Foreskin keratinocyte (primary cell): ENCODE measurements at places on chromosomes 2 and 18.
A peak's percentile ranks its signal among the peaks of the same experiment; 100 is the strongest.

DNA sequence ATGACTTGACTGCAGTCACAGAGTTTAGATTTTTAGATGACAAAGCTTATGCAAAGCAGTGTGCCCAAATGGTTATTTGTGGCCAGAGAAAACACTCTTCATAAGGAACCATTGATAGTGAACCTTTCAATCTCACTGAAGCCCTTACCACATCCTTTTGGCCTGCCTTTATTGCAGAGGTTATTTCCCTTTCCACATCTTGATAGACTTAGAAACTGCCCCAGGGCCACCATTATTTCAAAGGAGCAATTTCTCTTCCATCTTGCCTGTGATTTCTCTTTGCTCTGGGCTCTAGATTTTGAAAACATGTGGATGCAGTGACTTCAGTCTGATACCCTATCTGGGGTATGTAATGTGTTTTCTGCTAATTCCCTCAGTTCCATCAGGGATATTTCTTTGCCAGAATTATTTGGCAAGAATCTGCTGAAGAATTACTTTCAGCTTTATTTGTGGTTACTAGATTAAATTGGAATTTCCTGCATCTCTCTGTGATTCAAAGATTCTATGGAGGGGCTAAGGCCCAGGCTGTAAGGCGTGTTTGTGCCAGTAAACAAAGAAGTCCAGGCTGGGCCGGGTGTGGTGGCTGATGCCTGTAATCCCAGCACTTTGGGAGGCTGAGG lies 51.0 kb downstream of the MOGAT1 start:
- no peak for DNase-seq

GRCh38 chr2:157438863-157439823 lies 4.7 kb downstream of the CYTIP start:
- no peak for DNase-seq

- peak; percentile 100 for DNase-seq
Measured at GRCh38 chr2:172196768-172197431, 94.2 kb upstream of the DLX2 start.

- no peak for DNase-seq
Measured at GRCh38 chr18:43060020-43060419, 55.5 kb downstream of the RIT2 start.

DNA sequence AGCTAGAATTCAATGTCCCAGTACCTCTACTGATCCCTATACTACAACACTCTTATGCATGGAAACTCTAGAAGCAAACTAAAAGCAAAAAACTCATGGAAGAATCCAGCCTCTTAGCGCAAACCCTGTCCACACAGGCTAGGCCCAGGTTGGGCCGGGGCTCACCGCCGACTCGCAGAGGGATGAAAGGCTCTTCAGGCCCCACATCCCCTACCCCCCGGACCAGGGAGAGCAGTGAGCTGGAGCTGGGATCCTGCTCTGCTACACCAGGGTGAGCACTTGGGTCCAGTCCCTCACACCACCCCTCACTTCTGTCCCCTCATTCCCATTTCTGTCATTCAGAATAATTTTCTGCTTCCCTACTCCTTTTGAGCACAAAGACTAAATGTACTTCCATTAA lies 2.0 kb downstream of the OST4 start:
- DNase-seq = no peak

- DNase-seq = no peak
Measured at GRCh38 chr2:30105556-30105955, 41.3 kb upstream of the YPEL5 start.

GRCh38 chr2:54271189-54271588 lies 15.2 kb upstream of the TSPYL6 start:
- no peak for DNase-seq

DNA sequence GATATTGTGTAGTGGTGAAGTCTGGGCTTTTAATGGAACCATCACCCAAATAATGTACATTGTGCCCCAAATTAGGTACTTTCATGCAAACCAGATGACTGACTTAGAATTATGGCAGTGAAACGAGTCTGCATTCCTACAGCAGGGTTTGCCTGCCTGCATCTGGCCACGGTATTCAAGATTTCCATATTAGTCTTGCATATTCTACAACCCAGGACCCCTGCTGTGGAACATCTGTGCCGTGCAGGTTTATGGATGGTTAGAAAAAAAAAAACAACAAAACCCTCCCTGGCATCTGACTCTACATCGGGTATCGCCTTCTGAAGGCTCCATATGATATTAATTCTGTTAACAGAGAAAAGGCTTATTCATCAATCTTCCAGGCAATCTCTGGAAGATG lies 394.8 kb downstream of the DCDC2C start:
- DNase-seq = no peak

DNA sequence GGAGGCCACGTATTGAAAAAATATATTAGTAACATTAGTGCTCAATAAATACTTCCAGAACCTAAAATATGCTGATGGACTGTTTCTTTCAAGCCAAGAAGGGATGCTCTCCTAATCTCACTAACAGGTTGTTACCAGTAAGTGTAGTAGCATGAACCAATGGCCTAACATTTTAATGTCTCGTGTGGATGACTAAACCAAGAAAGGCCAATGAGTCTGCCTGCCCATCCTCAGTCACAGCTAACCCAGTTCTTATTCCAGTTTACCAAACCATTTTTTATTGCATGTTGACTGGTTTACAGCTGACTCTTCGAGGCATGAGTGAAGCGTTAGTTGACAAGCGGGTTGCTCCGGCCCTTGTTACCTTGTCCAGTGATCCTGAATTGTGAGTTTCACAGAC lies 45.1 kb upstream of the TNFRSF11A start:
- no peak for DNase-seq

DNA sequence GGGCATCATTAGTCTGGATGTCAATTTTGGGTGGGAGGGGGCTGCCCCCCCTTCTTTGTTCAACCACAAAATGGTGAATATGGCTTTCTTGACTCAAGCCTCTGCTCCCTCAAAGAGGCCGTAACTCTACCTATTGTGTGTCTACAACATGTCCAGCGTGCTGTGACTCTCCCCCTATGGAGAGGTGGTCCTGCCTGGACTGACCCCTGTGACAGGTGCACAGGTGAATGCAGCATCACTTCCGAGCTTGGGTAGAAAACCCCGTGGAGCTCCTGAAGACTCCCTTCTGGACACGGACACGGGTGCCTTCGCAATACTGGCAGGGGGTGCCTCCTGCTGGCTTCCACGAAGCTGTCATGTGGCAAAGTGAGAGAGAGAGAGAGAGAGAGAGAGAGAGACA lies 397.8 kb downstream of the GALR1 start:
- DNase-seq = no peak

DNA sequence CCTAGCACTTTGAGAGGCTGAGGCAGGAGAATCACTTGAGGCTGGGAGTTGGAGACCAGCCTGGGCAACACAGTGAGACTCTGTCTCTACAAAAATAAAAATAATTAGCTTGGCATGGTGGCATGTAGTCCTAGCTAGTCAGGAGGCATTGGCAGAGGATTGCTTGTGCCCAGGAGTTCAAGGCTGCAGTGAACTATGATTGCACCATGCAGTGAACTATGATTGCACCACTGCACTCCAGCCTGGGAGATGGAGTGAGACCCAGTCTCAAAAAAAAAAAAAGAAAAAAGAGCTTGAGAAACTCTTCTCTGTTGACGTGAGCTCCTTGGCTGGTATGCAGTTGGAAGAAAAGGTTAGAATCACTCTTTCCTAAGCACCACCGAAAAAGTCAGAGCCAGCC lies 125.1 kb upstream of the TNP1 start:
- DNase-seq = no peak

- DNase-seq = no peak
Measured at GRCh38 chr2:101623031-101623521, 74.4 kb upstream of the MAP4K4 start.

DNA sequence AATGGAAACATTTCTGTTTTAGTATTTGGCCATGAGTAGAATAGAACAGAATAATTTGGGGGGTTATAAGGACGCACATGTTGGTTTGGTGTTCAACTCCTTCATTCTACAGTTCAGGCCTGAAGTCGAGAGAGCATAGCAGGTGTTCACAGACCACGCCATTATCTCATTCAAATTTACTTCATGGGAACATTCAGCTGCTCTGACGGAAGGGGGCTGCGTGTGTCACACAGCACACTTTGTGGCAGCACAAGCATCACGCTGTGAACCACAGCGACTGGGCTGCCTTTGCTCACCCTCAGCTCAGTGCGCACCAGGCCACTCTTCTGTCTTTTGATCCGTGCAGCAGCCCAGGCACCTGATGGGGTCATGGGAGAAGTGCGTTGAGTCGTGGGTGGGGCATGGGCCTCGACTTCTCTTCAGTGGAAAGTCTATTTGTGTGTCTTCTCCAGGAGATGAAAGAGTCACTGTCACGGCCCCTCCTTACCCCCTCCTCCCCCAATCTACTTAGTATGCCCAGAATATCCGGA lies 348.6 kb upstream of the SALL3 start:
- DNase-seq = no peak

DNA sequence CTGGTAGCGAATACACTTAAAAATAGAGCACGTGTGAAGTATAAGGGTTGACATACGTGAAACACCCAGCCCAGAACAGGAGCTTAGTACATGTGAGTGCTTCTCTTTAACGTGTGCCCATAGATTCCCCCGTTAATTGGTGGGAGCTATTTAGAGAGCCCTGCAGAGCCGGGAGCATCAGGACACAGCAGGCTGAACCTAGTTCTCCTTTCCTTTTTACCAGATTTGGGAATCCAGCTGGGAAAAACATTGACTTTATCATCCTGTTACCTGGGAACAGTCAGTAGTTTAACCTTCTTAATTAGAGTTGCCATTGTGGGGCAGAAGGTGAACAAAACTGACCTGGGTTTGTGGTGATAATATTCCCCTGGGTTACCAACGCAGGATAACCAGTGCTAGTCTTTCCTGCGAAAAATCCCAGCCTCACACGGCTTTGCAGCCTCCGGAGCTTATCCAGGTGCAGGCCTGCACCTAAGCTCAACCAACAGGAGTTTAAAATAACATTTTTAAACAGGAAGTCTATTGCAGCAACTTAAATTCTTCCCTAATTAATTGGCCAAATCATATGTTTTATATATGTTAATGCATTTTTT lies 78.1 kb upstream of the SPTBN1 start:
- DNase-seq = no peak

GRCh38 chr2:237306787-237307170 lies 107.2 kb downstream of the COL6A3 start:
- no peak for DNase-seq

DNA sequence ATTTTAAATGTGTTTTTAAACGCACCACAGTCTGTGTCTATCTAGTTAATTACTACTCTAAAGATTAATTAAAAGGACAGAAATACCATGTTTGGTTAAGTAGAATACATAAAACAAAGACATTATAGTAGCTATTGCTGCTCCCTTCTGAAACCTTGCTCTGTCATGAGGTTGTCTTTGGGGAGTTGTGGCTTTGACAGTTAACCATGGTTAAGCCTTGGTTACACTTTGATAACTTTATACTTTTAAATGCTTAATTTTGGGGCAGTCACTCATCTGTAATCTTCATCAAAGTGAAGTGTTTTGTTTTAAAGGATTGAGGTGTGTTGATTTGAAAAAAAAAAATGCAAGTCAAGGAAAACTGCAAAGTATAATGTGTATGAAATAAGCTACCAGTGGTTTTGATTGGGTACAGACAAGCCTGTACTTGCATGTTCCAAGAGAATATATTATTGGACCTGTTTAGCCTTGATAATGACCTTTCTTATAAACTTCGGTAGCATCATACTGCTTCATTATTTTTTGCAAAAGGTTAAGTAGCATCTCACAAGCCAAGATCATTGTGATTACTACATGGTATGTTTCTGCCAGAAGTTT lies 29.8 kb upstream of the TBR1 start:
- DNase-seq = no peak

DNA sequence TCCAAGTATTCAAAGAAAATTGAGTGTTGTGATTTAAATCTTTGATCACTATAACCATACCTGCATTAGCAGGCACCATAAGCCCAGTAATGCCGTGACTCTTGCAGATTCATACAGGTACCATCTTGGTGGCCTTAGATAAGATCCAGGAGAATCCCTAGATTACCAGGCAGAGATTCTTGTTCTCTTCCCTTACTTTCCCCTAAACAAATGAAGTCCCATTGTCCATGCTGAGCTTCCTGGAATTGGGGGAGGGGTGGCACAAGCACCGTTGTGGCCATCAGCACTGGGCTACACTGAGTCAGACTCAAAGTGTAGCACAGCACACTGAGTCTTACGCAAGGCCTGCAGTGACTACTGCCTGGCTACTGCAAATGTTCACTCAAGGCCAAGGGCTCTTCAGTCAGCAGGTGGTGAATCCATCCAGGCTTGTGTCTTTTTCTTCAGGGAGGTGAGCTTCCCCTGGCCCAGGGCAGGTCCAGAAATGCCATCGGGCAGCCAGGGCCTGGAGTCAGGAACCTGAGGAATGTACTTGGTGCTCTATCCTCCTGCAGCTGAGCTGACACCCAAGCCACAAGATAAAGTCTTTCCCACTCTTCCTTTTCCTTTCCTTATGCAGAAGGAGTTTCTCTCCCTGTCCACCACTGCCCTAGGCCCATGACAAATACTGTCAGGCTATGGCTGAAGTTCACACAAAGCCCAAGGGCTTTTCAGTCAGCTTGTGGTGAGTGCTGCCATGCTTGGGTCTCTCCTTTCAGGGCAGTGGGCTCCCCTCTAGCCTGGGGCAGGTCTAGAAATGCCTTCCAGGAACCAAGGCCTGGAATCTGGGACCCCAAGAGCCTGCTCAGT lies 52.6 kb downstream of the CD28 start:
- DNase-seq = peak; percentile 82

DNA sequence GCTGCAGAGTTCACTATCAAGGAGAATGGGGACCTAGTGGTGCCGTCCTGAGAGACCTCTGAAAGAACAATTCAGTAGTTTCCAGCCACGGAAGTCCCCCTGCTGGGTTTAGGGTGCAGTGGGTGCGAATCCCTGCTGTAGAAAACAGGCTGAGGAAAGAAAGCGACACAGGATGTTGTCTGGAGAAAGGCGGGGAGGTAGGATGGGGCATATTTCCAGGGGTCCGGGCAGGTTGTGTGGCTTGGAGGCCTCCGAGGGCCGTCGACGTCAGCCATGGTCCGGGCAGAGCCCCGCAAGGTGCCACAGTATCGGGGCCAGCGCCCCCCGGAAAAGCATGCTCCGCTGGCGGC lies 807 bp upstream of the CREB1 start:
- DNase-seq = no peak

DNA sequence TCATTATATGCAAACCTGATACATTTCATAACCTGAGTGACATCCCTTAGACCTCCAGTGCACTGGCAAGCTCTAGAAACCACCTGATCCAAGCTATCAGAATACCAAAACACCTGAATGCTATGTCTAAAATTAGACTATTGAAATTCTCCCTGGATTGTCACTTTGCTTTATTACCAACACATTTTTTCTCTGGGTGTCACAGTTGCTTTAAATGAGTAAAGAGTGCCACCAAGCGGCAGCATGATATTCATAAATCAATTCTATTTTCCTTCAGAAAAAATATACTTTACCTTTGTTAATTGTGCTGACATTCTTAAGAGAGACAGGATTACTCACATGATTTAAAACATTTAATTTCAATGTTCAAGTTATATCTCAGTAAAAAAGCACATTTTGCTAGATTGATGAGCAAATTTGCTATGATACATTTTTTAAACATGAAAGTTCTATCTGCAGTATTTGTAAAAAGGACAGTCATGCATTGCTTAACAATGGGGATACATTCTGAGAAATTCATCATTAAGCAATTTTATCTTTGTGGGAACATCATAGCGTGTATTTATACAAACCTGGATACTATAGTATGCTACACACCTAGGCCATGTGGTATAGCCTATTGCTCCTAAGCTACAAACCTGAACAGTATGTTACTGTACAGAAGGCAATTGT lies 338.4 kb upstream of the SLC39A10 start:
- DNase-seq = peak; percentile 28

GRCh38 chr2:70907130-70908057 lies 28.3 kb upstream of the ATP6V1B1 start:
- DNase-seq = no peak
